ENCODE measurements at places on chromosomes 3 and 15.

- peak; percentile 47 for DNase-seq
Observed at GRCh38 chr3:50242851-50243542, 7.0 kb downstream of the GNAI2 start.

- no peak for DNase-seq
Observed at GRCh38 chr3:127083778-127084397, 101.0 kb downstream of the PLXNA1 start.

DNA sequence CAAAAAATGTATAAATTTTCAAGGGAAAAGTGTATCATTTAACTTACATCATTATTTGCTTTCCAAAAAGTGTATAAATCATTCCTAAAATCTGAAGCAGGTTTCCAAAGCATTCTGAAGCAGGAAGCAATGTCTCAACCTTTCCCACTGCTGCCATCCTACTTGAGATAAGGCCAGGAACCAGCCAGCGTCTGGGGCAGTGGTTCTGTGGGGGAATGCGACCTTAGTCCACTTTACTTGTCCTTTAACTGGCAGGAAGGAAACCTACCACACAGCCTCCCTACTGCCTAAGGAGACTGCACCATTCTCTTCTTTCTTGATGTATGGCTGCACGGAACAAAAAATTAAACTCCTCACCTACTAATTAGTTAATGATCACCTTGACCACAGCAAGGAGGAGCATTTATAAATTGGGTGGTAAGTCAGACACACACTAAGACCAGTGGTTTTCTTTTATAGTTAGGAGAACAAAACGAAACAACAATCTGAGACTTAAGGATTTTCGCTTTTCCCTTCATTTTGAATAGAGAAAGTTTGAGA lies 3.7 kb downstream of the SORD start:
- DNase-seq, result no peak

DNA sequence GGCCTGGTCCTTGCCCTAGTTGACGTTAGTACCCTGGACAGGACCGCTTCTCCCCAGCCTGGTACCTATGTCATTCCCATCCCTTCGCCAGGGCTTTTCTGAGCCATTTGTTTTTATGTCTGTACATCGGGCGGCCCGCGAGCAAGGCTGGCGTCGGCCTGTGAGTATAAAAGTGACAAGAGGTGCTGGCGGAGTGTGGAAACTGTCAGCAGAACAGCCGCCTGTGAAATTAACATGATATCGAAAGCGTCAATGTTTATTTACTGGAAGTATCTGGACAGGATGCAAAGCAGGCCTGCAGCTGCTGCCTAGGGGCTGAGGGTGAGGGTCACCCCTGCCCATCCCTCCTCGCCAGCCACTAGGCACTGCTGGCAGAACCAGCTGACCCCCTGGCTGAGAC lies 33.4 kb downstream of the LINGO1 start:
- DNase-seq, result no peak

- DNase-seq, result no peak
Observed at GRCh38 chr3:165669967-165670366, 167.3 kb downstream of the BCHE start.

- DNase-seq, result no peak
Observed at GRCh38 chr15:97874139-97874538, 86.4 kb upstream of the ARRDC4 start.

DNA sequence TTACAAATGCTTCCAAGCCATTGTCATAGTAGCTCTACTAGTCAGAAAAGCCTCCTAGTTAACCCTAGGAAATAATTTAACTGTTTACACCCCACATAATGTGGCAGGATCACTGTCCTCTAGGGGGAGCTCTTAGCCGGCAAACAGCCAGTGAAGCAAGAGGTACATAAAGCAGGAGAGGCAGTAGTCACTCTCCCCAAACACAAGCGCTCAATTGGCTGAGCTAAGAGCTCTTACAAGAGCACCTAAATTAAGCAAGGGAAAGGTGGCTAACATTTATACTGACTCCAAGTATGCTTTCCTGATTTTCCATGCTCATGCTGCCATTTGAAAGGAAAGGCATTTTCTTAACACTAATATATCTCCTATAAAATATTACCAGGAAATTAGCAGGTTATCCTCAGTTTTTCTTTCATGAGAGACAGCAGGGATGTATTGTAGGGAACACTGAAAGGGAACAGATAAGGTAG lies 37.6 kb downstream of the NCEH1 start:
- no peak for DNase-seq

DNA sequence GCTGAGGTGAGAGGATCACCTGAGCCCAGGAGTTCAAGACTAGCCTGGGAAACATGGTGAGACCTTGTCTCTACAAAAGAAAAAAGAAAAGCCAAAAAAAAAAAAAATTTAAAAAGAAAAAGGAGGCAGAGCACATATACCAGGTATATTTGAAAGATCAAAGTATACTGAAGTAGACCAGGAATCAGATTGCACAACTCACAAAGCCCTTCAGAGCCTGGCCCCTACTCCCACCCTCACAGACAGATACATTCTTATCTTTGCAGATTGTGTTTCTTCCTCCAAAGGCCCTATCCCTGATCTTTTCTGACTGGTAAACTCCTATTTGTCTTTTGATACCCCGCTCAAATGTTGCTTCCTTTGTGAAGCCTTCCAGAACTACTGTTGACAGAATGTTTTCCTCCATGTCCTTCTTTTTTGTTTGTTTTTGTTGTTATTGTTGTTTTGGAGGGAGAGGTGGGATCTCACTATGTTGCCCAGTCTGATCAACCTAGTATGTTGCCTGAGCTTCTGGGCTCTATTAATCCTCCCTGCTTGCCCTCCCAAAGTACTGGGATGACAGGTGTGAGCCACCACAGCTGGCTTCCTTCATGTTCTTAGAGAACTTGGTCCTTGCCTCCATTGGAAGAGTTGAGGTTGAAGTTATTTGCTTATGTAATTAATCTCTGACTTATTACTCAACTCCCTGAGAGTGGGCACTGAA lies 9.8 kb upstream of the ITGB5 start:
- no peak for DNase-seq

DNA sequence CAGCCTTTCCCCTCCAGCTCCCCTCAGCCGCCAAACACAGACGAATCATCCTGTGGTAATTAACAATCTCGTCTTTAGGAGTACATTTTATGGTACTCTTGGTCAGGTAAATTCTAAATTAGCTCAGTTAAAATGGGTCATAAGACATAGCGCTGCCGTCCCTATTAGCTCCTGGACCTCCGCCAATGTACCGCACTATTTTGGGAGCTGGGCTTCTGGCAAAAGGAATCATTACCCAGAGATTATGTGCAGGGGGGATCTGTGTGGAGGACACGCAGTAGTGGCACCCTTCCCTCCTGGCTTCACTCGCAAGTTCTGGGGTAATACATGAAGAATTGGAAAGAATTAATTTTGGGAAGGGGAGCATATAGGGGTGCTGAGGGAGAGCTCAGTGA lies 68.6 kb upstream of the ONECUT1 start:
- DNase-seq, result no peak

GRCh38 chr3:23865595-23866396 lies 51.0 kb downstream of the NKIRAS1 start:
- no peak for DNase-seq

DNA sequence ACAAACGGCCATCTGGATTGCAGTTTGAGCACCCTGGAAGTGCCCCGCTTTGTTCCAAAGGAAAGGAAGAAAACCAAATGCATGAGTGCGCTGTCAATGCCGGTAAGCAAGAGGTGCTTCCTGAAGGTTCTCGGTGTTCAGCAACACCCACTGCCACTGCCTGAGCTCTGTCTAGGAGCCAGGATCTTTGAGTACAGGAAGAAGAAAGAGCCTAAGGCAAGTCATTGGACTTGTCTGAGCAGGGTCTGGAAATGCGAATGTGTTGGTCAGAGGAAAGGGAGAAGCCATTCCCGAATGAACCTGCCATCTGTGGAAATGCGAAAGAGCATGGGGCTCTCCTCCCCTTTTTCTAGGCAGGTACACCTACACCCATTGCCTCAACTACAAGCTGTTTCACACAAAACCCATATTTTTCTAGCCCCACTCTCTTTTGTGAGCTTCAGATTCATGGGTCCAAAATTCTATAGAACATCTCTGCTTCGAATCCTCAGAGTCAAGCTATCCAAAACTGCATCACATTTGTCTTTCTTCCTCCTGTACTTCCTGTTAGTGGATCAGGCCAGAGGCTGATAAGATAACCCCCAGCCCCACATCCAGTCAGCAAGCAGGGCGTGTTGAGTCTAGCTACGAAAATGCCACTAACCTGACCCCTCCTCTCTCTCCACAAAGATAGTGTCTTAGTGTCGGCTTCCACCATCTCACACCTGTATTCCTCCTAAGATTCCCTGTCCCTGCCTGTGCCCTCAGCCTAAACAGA lies 55.6 kb upstream of the C15orf61 start:
- DNase-seq, result no peak

DNA sequence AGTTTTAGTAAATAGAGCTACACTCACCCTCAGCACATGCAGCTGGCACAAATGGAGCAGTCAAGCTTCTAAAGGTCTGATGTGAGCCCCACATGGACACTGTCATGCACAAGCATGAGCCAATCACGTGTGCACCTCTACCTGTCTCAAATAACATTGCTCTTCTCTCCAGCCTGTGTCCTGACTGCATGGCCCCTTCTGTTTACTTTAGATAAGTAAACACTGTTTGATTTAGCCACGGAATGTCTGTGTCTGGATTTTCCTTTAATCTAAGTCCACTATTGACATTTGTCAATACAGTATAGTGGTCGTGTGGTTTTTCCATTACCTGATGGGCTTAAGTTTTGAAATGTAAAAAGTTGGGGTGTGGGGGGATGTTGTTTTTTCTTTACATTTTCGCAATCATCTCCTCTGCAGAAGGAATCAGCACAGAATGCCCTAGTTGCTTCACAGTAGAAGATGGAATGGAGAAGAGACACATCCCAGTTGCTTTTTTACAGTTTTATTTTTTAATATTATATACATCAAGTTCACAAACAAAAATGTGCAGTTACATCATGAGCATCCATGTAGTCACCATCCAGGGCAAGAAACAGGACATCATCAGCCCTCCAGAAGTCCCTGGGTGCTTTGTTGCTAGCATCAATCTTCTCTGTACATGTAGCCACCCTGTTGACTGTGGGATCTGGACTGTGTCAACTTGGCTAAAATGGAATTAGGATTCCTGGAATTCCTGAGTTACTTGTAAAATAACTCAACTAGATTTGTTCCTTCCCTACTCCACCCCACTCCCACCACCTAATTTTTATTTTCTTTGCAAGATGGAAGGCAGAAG lies 146.1 kb downstream of the UACA start:
- no peak for DNase-seq

DNA sequence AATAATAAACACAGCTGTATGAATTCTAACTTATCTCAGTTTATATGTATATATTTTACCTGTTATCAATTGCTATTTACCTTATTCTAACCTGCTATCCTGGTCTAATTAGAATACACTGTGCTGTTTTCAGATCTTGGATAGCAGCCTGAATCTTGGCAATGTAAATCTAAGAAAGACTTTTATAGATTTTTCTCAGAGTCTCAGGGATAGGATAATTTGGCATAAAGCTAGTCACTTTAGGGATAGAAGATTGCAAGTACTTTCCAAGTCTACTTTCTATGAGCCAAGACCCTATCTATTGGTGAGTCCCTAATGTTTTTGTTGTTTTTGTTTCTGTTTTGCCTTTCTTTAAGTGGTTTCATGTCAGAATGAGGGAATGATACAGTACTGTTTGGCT lies 695.7 kb downstream of the NAALADL2 start:
- no peak for DNase-seq

- no peak for DNase-seq
Observed at GRCh38 chr3:187122261-187122660, 17.0 kb downstream of the RPL39L start.

DNA sequence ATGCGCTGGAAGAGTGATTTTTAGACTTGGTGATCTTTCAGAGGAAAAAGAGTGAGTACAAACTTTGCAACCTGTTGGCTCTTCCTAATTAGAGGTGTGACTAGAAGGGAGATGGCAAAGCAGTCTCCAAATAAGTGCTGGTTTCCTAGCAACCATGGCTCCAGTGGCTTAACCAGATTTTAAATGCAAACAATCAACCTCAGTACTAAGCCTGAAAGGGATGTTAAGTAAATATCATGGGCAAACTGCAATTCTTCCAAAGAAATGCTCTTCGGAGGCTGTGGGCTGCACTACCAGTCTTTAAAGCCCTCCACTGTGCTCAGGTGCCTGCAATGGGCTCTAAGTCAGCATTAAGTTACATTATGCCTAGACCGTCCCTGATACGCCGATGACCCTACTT lies 678.1 kb upstream of the CCDC54 start:
- DNase-seq, result no peak

GRCh38 chr3:196620161-196620604 lies 19.3 kb upstream of the NRROS start:
- DNase-seq, result no peak

DNA sequence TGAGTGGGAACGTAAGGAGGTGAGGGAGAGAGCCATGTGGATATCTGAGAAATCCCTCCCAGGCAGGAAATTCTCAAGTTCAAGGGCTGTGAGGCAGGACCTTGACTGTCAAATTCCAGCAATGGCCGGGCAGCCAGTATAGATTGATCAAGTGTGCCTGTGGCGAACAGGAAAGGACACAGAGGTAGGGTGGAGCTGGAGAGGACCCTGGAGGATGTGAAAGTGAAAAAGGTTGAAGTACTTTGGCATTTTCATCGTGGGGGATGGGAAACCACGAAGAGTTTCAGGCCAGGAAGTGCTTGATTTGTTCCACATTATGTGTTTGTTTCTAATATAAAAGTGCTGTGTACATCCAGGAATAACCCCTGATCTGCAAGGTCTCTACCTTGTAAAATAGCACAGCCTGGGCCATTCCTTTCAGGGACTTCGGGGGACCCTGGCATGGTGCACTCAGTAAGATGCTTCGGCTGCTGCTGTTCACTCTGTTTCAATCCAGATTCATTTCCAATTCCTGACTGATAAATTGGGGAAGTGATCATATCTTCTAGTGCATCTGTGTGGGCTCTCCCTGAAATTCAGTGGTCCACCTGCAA lies 156.6 kb downstream of the MCTP2 start:
- no peak for DNase-seq

DNA sequence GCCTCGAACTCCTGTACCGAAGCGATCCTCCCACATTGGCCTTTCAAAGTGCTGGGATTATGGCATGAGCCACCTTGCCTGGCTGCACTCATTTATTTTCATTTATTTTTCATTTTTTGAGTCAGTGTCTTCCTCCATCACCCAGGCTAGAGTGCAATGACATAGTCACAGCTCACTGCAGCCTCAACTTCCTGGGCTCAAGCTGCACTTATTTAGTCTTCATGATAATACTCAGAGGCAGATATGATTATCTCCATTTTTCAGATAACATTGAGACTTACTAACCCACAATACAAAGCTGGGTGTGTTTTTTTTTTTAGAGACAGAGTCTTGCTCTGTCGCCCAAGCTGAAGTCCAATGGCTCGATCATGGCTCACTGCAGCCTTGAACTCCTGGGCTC lies 10.0 kb downstream of the PRKCI start:
- no peak for DNase-seq

- no peak for DNase-seq
Observed at GRCh38 chr3:20186600-20187004, 596 bp upstream of the SGO1 start.

Data from esophagus squamous epithelium (tissue), 5 donors.